Peyer's patch (tissue), 4 donors: ENCODE measurements at places on chromosomes 12 and 14.

GRCh38 chr12:115312901-115313300, 628.9 kb upstream of the TBX3 start:
- DNase-seq: no peak

GRCh38 chr12:84763107-84763506, 149.5 kb downstream of the SLC6A15 start:
- no peak for DNase-seq

GRCh38 chr12:50186681-50187080, 19.5 kb upstream of the CERS5 start:
- DNase-seq: no peak

GRCh38 chr12:49794021-49794420, 34.2 kb downstream of the NCKAP5L start:
- DNase-seq: no peak
